ENCODE measurements at places on chromosomes 6 and 20. TPM values are rescaled to one million over a fixed set of nuclear protein-coding genes. Genes with fewer than 3 reads are reported as not detected.

GRCh38 chr20:63962426-63963347, 6.5 kb upstream of the UCKL1 start:
- DNase-seq, result peak; percentile 1

- no peak for DNase-seq
Observed at GRCh38 chr6:127013865-127014264, 104.6 kb upstream of the RSPO3 start.

DNA sequence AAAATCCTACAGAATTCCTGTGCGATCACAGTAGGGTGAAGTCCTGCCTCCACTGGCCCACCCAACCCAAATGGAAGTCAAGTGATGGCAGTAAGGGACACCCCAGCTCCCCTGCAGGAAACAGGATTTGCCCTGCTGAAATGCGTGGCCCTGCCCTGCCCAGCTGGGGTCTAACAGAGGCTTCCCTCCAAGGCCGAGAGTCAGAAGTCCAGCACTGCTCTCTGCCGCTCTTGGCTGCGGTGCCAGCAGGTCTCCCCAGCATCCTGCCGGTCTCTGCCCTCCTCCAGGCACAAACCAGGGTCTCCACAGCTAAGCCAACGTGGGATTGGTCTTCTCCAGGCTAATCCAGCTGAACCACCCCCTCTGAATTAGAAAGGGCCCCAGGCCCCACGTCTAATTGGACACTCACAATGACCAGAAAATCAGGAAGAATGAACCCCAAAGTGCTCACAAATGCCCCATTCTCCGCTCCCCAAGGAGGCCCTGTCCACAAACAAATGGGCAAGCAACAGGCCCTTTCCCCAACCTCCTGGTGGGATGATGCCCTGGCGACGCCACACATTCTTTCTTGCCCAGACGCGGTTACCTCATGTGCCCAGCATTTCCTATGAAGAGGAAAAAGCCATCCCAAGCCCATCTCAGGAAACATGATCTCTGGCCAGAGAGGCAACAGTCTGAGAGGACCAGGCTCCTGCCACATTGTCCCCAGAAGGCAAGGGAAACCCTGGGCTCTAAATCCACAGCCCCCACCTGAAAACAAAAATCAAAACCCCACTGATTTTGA, 117.2 kb downstream of the BANF2 start:
- DNase-seq, result no peak

GRCh38 chr6:28496099-28496779, 19.4 kb downstream of the GPX6 start:
- no peak for DNase-seq

GRCh38 chr6:135086414-135086764, 31.8 kb upstream of the HBS1L start:
- DNase-seq, result no peak

DNA sequence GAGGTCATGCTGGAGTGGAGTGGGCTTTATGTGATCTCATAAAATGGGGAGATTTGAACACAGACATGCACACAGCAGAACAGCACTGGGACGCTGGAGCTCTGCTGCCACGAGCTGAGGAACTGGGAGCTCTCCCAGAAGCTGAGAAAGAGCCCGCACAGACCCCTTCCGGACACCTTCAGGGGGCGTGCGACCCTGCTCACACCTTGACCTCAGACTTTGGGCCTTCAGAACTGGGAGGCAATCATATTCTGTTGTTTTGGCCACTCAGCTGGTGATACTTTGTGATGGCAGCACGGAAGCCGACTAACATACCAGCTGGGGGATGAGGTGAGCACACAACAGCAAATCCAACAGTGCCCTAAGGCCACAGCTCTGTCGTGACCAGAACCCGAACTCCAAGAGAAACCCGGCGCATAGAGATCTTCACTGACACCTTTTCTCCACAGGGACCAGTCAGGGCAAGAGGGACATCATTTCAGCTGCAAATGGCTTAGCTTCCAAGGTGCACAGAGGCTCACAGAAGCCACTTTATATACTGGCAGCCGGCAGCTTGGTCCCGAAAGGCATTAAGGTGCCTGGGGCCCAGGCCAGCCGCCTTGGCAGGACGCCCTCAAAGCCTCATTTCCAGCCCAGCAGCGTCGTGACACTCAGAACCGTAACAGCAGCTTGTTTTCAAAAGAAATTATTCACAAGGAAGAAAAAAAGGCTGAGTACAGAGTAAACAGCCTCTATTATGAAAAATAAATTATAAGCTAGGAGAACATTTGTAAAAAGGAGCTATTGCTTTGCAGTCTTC, 89.3 kb downstream of the RNASET2 start:
- DNase-seq, result no peak

GRCh38 chr20:37579106-37579505, 51.4 kb upstream of the BLCAP start:
- no peak for DNase-seq

- no peak for DNase-seq
Observed at GRCh38 chr6:43907789-43908472, 137.9 kb downstream of the VEGFA start.

- DNase-seq, result no peak
Observed at GRCh38 chr6:43267619-43268354, 24.5 kb downstream of the TTBK1 start.

- DNase-seq, result no peak
Observed at GRCh38 chr6:67883500-67884366, 751.3 kb upstream of the ADGRB3 start.

DNA sequence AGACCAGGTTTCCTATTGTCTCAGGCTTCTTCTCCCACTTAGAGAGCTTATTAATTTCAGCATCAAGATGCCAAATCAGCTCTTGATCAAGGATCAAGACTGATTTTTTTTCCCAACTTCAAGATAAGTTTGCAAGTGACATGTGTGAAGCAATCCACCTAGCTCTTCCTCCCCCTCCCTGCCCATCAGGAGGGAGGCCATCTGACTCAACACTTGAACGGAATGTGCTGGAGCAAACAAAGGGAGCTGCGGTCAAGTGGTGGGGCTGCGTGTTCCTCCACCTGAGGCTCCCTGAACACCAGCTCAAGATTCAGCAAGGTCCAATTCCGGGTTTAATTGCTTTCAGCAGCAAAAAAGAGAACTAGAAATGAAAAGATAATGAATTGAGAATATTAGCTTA, 38.7 kb downstream of the TTI1 start:
- DNase-seq, result no peak

GRCh38 chr20:61263084-61263695, 11.1 kb downstream of the CDH4 start:
- DNase-seq, result peak; percentile 10

DNA sequence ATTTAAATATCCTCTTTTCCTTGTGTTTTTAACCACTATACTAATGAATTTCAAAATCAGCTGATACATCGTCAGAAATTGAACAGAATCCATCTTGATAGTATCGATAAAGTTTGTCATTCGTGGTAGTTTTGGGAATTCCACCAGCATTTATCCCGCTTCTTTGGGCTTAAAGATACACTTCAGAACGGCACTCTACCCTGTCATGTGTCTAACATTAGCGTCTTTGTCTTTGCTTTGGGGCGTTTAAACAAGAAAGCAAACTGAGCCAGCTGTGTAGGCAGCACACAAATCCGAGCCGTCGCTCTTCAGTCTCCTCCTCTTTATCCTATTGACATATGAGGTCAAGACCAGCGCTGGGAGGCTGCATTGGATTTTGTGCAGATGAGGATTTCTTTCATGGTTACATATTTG, 27.5 kb upstream of the NHSL1 start:
- DNase-seq, result no peak

DNA sequence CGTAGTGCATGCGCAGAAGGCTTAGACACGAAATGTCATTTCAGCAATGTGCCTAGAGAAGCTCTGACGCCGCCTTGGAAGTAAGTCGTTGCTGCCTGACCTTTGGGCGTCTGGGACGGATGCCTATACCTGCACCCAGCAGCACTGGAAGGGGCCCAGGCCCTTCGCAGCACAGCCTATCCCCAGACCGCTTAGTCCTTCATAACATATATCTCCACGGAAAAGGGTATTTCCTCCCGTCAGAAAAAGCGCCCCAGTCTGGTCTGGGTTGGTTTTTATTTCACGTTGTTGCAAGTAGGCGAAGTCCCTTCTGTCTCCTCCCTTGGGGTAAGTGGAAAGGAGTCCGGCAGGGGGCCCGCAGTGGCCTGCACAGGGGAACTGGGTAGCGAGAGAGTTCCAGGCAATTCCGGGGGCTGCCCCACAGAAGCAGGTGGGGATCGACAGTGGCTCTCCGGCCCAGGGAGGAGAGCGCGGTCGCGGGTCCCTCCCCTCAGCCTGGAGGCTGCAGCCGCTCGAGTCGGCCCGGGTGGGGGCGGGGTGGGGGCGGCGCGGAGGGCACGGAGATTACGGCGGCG, 559 bp upstream of the EYA4 start:
- no peak for DNase-seq

DNA sequence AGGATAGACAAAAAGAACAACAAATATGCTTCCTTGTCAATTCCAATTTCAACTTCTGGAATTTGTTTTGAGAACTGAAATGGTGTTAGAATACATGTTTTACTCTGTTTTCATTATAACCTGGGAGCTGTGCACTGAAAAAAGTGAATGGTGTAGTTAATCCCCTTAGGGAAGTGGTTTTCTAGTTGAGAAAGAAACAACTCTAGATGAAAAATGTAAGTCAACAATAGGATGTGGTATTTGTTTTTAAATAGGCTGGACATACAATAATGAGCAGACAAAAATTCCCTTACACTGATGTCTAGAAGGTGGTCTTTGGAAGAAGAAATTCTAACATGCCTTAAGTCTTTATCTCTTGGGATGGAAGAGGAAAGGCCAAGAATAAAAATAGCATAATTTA, 59.9 kb upstream of the TINAG start:
- no peak for DNase-seq

DNA sequence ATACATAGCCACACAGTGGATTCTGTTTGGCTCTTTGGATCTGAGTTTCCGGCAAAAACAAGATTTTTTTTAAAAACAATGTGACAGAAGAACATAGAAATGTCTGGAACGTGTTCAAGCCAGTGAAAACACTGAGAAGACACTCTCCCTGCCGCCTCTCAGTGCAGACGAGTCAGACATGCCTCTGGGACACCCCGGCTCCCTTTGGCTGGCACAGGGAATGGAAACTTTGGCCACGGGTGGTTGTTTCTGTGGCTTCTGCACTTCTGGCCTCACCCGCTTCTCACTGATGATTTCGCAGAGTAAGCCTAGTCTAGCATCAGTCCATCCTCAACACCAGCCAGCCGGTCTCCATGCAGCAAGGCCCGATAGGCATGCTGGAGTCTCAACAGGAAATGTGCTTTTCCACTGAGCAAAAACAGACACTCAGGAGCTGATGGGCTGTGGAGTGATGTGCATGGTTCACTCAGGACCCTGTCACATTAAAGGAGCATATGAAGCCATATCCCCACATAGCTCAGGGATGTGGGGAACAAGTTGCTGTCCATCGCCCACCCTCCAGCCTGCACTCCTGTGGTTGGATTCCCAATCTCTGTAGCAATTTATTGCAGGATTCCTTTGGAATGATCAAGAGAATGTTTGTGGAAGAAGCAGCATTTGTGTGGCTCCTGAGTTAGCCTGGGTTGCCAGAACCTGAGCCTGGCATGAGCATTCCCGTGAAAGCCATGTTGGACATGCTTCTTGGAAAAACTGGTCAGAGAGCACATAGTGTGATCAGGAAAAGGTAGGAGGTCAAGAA, 262.0 kb upstream of the RIN2 start:
- no peak for DNase-seq

- no peak for DNase-seq
Observed at GRCh38 chr6:62265906-62266525, 20.0 kb downstream of the KHDRBS2 start.

DNA sequence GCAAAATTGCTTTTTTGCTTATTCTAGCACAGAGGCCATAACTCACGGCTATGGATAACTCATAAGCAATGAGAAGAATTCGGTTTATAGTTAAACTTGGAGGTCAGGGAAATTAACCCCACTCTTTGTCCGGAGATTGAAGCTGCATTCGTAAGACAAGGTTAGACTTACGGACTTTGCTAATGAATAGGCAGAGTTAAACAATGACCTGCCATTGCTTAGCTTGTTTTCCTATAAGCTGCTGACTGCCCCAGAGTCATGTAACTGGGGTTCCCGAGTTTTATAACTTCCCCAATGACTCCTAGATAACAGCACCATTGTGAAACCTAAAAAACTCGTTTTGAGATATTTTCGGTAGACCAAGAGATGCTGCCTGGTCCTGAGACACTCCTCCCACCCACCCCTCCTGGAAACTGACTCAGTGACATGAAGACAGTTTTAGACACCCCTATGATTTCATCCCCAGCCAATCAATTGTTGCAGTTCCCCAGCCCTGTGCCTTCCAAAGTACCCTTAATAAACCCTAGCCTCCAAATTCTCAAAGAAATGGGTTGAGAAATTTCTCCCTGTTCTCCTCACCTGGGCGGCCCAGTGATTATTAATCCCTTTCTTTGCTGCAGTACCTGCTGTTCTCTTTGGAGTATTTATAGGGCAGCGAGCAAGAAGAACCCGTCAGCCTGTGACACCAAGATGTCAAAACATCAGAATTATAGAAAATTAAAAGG, 33.1 kb upstream of the MCUR1 start:
- no peak for DNase-seq

DNA sequence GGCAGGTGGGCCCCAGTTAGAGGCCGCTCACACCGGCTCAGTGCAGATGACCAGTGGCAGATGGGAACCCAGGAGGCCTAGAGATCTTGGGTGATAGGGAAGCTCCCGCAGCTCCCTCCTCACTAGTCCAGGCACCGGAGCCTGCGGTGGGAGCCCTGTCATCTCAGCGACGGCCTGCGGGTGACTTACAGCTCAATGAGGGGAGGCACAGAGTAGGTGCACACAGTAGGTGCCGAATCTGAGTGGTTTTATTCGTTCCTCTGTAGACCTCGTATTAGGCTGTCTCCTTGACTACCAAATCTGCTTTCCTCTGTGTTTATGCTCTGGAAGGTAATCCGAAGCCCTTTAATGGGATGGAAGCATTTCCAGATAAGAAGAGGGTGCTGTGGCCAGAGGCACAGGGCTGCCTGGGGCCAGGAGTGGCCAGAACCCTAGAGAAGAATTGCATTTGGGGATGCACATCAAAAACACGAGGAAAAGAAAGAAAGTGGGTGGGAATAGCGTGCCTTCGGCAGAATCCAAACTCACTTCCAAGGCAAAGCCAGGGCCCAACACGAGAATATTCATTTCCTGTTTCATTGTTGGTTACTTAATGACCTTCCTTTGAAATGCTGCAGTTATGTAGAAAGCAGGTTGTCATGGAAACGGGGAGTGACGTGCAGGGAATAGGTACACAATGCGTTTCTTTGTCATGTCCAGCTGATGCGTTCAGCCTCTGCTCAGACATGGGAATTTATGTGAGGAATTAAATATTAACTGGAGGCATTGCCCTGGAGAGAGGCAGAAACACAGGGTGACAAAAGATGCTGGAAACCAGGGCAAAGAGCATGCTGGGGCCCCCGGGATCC, 24.7 kb downstream of the MYT1 start:
- DNase-seq, result no peak

- DNase-seq, result no peak
Observed at GRCh38 chr20:18971574-18971973, 158.0 kb downstream of the SCP2D1 start.

RSPH4A gene
- total RNA-seq, result 0.52 TPM

HS3ST5 gene
- not detected for total RNA-seq

MOCS3 gene
- 2.7 TPM for total RNA-seq

DEFB124 gene
- total RNA-seq, result not detected

C20orf141 gene
- not detected for total RNA-seq

PRR18 gene
- not detected for total RNA-seq

CMTR1 gene
- total RNA-seq, result 91.2 TPM

TMEM151B gene
- not detected for total RNA-seq

PGK2 gene
- not detected for total RNA-seq

Data from CD4-positive, CD25-positive, alpha-beta regulatory T cell (primary cell).